ENCODE measurements at places on chromosomes 3 and 15.

DNA sequence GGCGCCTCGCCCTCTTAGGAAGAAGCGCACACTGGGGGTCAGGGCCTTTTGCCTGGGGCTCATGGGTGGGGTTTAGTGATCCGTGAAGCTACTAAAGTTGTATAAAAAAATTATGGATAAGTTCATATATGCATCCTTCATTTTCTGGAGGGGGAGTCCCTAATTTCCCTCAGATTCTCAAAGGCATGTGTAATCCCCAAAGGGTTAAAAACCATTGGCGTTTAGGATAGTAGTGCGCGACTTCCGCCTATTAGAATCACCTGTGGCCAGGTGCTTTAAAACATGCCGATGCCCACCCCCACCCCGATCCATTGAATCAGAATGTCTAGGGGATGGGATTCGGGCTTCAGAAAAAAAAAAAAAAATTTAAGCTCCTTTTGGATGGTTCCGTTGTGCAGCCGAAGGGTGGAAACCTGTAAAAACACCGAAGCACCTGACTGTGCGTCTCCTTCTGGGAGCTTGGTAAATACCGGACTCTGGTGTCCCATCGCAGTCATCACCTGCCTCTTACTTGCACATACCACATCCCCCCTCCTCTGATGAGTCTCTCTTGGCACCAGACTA is 570 bp downstream of the APH1B start:
- no peak for DNase-seq

GRCh38 chr3:184868477-184868876 is 56.5 kb downstream of the VPS8 start:
- DNase-seq, result no peak

GRCh38 chr3:126065876-126066275 is 18.0 kb downstream of the SLC41A3 start:
- DNase-seq, result no peak

DNA sequence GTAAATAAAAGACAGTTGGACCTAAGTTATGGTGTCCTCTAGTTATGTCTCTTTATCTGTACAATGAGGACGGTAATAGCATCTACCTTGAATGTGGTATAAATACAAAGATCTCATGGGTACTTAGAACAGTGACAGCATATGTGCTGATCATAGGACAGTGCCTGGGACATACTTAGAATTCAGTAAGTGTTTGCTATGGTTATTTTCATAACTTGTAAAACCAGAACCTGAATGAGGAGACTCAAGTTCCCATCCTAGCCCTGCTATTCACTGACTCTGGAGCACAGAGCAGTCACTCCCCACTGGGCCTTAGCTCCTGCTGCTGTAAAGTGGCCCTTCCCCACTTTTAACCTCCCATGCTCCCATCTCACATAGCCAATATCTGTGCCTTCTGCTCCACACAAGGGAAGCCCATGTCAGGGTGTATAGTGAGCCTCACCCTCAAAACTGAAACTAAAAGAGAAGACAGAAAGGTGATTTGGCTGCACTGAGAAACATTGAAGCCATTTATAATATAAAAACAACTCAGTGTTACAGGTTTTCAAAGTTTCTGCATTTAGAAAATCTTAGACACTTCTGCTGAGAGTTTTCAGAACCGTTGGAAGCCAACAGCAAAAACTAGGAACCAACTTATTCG is 225.4 kb upstream of the UBE2E2 start:
- DNase-seq, result no peak

DNA sequence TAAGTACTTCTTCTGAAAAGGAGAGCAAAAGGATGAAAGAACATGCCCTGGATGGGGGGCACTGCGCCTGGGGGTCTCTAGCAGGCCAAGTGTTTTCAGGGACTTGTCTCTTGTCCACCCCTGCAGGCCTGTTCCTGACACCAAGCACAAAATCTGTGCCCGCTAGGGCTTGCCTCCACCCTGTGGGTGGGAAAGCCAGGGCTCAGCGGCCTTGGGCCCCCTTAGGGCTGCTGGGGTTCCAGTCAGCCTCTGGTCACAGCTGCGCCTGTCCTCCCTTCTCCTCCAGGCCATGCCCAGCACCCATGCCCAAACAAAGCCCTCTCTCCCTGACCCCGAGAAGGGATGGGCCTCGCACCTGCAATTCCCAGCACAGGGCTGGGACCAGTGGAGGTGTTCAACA is 71.1 kb upstream of the TRPM1 start:
- DNase-seq, result no peak

DNA sequence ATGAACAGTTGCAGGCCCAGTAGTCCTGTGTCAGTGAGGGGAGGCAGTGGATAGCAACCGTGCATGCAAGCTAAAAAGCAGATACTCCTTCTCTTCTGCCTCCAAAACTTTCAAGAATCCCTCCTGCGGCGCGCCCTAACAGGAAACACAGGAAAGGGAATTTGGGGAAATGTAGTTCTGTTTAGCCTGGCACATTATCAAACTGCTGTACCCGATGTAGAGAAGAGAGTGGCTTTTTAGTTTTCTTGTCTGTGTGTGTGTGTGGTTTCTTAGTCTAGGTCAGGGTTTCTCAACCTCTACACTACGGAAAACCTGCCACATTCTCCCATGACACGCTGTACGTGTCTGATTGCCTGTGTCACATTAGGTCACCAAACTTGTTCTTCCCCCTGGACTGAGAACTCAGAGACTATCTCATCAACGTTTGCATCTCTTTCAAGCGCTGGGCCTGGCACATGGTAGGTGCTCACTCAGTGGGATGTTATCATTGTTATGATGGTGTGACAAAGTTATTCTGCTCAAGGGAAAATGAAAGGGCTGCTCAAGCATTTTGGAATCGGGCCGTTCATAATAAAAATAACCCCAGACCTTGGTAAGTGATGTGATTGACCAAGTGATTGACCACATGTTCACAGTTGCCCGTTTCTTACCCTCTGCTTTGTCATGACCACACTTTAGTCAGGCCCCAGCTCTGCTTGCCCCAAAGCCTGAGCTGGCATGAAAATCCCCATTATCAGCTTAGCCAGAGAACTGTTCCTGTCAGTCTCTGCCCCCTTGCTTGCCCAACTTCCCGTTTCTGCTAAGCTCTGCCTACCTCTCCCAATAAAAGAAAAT is 33.2 kb downstream of the TM4SF4 start:
- peak; percentile 66 for DNase-seq

DNA sequence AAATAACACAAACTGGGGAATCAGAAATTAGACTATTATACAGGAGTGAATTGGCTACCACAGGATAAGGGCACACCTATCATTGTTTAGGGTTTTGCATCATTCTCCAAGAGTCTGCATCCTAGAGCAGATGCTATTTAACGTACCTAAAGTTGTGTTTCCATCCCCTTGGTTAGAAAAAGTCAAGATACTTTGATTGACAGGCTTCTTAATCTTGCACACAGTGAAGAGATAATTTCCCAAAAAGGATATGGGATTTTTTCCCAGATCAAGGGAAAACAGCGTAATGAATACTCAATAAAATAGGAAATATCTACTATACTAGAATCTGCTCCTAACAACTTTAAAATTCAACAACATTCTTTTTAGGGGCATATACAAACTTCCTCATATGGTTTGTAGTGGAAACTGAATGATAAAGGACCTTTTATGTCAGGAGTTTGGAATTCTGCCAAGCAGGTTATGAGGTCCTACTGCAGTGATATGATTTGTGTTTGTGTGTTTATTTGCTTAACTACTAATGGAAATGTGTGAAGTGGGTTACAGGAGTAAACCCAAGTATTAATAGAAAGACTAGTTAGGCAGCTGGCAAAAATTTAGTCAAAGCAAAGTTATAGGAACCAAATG is 124.1 kb upstream of the MME start:
- no peak for DNase-seq

- no peak for DNase-seq
These were observed 76.7 kb downstream of the SST start for GRCh38 chr3:187593451-187593850.

GRCh38 chr15:92687195-92687602 is 31.6 kb upstream of the FAM174B start:
- no peak for DNase-seq

GRCh38 chr3:34015204-34016142 is 217.0 kb downstream of the PDCD6IP start:
- DNase-seq, result peak; percentile 40

DNA sequence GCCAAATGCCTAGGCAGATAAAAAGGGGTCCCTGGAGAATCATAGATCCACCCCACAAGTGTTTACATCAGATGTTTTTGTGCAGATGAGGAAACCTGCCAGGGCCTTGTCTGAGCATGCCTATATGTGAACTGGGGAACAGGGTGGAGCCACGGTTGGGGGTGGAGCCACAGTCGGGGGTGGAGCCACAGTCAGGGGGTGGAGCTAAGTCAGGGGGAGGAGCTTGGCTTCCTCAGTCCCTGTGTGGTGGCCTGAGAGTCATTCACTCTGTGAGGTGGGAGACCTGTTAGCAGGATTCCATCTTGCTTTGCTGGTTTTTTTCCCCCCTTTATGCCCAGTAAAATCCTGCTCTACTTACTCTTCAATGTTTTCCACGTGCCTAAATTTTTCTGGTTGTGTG is 57.8 kb upstream of the TGFBR2 start:
- DNase-seq, result no peak

- DNase-seq, result no peak
These were observed 27.2 kb upstream of the GLCE start for GRCh38 chr15:69132977-69133861.

GRCh38 chr3:184258926-184259325 is 2.4 kb downstream of the CAMK2N2 start:
- DNase-seq, result no peak

GRCh38 chr3:150538324-150539208 is 7.7 kb downstream of the SERP1 start:
- no peak for DNase-seq

DNA sequence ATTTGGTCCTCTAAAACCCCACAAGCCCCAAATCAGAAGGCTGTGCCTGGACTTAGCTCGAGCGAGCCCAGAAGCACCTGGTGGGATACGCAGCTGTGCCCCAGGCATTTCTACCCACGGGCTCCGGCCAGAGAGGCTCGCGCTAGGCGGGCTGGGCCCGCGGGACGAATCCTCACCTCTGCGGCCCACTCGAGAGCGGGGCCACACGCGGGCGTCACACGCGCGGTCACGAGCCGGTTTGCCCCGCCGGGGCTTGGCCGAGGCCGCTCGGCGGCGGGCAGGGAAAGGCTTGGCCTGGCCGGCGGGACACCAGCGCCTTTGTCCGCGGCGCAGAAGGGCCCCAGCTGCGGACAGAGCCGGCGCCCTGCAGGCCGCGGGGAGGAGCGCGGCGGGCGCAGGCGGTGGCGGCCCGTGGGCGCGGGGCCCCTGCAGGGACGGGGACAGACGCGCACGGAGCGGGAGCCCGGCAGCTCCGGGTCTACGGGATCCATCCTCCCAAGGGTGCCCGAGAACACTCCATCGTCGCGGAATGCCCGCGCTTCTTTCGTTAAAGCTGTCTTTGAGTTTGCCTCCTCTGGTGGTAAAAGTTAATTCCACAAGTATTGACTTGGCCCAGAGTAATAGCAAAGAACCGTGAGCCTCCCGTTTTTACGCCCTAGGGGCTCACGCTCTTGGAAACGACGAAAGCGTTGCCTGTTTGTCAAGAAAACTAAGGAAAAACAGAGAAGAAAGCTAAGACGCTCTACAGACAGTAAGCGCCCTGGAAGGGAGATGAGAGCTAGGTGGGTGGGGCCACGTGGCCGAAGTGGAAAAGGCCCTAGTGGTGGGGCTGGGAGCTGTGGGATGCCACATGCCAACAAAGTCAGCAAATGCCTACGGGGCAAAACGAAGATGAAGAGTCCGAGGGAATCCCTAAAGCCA is 26.4 kb downstream of the TYRO3 start:
- DNase-seq, result peak; percentile 64

GRCh38 chr3:27378331-27378730 is 9.1 kb upstream of the NEK10 start:
- DNase-seq, result no peak

DNA sequence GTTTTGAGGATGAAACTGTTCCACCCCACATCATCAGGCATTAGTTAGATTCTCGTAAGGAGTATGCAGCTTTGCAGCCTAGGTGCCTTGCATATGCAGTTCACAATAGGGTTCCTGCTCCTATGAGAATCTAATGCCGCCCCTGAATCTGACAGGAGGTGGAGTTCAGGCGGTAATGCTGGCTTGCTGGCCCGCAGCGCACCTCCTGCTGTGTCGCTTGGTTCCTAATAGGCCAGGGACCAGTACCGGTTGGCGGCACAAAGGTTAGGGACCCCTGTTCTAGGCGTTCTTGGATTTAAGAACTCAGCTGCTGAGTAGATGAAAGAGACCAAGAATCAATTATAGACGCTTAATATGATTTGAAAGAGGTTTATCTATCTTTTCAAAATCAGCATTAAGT is 595.4 kb downstream of the CADM2 start:
- DNase-seq, result no peak

- peak; percentile 44 for DNase-seq
These were observed 317.0 kb upstream of the TPRG1 start for GRCh38 chr3:188854772-188855149.

- DNase-seq, result no peak
These were observed 8.4 kb upstream of the RTP3 start for GRCh38 chr3:46489381-46489780.

GRCh38 chr15:50675535-50676144 is 11.0 kb downstream of the TRPM7 start:
- peak; percentile 56 for DNase-seq

DNA sequence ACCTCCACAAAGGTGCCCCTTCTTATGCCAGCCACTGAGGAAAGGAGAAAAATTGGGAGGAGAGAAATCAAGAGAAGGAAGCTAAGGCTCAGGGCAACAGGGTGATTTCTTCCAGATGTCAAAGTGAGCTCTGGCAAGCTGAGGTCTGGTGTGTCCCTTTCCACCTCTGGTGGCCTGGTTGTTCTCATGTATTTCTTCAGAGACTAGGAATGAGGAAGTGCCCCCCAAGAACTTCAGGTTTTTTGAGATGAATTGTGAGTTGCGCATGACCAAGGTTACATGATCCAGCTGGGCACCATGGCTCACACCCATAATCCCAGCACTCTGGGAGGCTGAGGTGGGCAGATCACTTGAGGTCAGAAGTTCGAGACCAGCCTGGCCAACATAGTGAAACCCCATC is 5.6 kb downstream of the RAB6B start:
- no peak for DNase-seq

- no peak for DNase-seq
These were observed 2.3 kb upstream of the DNAH1 start for GRCh38 chr3:52313774-52314188.

DNA sequence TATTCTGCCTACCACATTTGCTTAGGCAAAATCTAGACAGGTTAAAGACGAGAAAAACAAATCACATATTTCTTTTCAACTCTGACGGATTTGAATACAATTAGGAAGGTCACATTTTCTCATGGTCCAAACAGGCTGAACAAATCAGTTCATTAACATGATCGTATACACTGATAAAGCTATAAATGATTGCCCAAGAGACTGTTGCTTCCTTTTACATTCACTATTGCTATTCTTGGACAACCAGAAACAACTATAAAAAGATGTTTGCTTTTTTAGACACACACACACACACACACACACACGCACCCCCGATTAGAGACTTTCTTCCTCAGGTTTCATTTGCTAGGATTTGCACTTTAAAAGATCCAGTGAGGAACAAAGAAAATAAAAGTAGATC is 122.3 kb upstream of the BHLHE40 start:
- DNase-seq, result no peak

- DNase-seq, result no peak
These were observed 223.9 kb downstream of the LRTM1 start for GRCh38 chr3:54703923-54704322.

GRCh38 chr15:48190932-48191573 is 412 bp upstream of the CTXN2 start:
- peak; percentile 79 for DNase-seq

- DNase-seq, result peak; percentile 64
These were observed 106.5 kb downstream of the SUCNR1 start for GRCh38 chr3:151979906-151980305.
